Activated CD8-positive, alpha-beta memory T cell treated with anti-CD3 and anti-CD28 coated beads for 4 hours (primary cell): ENCODE measurements at places on chromosomes 4 and X.

- DNase-seq, result no peak
Observed at GRCh38 chrX:129823522-129823921, 20.2 kb downstream of the ZDHHC9 start.

- no peak for DNase-seq
Observed at GRCh38 chr4:57195622-57196021, 85.4 kb upstream of the IGFBP7 start.

DNA sequence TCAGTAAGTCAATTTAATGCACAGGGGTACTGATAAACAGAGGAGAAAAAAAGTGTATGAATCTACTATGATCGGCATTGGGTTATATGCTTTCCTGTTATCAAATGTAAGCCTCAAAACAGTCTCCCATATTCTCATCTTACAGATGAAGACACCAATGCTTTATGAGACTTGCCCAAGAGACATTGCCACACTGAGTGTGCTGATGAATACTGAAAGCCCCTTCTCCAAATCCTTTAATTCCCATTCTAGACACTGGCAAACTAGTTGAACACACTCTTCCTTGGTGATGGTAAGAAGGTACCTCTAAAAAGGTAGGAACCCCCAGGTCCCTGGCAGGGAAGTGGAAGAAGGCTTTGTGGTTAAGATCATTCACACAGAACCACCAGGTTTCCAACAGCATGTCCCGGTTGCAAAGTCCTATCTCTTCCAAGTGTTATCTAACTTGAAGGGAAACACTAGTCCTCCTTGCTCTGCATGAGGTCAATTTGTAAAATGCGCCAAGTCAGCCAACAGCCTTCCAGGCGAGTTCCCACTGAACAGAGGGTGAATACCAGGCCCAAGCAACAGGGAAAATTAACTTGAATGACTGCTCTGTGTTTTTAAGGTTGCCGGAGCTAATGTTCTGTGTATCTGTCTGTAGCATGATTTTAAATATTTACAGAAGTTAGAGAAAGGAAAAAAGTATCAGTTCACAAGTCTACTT is 5.1 kb downstream of the SETD7 start:
- no peak for DNase-seq

DNA sequence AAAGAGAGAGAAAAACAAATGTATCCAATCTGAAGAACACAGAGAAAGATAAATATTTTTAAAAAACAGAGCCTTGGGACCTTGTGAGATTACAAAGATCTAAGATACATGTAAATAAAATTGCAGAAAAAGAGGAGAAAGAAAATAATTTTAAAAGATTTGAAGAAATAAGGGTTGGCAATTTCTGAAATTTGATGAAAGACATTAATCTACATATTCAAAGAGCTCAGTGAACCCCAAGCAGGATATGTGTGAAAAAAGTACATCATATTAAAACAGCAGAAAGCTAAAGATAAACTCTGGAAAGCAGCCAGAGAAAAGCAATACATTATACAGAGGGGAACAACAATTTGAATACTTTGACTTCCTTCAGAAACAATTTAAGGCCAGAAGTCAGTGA is 244.7 kb downstream of the ENOX2 start:
- DNase-seq, result no peak

- DNase-seq, result no peak
Observed at GRCh38 chrX:13218758-13219157, 101.1 kb downstream of the ATXN3L start.

GRCh38 chrX:38804432-38804681 is 3.1 kb downstream of the MID1IP1 start:
- DNase-seq, result no peak

DNA sequence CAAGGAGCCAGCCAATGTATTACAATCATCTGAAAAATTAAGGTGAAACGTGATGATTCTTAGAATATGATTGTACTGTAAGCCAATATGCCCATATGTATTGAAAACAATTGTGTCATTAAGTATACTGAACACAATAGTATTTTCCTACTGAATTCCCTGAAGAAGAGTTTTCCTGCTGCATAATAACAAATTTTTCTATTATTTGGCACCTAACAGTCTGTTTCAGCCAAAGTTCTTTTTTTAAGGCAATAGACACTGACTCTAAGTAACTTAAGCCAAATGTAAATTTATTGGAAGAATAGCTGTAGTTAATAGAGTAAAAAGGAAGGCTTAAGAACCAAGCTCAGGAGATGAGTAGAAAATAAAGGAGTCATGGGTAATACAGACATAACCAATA is 220.6 kb downstream of the PPP4R3C start:
- no peak for DNase-seq

DNA sequence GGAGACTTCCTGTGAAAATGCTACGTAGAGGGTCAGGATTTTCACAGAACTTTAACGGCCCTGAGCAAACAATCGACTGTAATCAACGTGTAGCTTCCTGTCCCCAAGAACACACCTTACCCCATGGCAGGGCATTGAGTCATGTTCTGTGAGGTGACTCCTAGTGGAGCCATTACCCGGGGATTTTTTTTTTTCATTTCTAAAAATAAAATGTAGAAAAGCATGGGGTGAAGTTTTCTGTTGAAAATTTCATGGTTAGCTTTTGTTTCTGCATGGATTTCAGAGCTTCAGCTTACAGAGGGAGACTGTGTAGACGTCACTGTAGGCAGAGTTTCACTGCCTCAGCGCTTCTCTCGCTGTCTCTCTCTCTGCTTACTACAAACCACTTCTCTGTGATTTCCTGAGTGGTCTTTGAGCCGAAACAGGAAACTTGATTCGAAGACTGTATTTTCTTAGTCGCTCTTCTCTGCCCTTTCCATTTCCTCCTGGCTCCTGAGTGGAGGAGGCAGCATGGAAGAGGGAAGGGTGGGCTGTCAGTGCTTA is 111.7 kb downstream of the NFKB1 start:
- DNase-seq, result no peak

GRCh38 chr4:2484185-2484584 is 15.3 kb downstream of the RNF4 start:
- no peak for DNase-seq

- no peak for DNase-seq
Observed at GRCh38 chr4:83022724-83023450, 12.1 kb upstream of the COPS4 start.

- DNase-seq, result no peak
Observed at GRCh38 chr4:85909851-85910250, 434.9 kb downstream of the ARHGAP24 start.

DNA sequence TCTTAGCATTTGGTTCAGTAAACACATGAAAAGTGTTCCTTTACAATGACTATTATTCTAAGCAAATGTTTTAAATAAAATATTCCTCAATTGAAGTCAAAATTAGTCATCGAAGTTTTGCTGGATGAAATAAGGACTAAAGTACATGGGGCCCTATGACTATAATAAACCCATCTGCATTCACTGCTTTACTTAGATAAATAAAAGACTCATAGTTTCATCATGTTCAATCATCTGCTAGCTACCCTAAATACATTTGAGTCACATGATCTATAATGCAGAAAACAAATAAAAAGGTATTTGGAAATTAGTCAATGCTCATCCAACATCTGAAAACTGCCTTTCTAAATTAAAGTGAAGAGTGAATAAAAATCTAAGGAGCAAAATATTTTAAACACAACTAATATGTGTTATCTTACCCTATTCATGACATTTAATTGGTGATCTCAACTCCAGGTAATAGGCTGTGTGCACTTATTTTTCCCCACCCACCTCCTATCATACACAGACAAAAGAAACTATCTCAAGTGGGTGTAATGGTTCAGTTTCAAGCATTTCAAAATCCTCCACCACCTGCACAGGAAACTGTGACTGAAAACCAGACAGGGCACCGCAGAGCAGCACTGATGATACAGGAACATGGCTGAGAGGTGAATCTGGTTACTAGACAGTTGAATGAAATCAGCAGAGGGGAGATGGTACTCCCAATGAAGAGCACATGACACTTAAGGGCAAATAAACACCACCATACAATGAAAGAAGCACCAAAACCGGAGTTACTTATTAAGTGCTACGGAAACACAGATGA is 78.6 kb downstream of the CAMK2D start:
- DNase-seq, result peak; percentile 50

DNA sequence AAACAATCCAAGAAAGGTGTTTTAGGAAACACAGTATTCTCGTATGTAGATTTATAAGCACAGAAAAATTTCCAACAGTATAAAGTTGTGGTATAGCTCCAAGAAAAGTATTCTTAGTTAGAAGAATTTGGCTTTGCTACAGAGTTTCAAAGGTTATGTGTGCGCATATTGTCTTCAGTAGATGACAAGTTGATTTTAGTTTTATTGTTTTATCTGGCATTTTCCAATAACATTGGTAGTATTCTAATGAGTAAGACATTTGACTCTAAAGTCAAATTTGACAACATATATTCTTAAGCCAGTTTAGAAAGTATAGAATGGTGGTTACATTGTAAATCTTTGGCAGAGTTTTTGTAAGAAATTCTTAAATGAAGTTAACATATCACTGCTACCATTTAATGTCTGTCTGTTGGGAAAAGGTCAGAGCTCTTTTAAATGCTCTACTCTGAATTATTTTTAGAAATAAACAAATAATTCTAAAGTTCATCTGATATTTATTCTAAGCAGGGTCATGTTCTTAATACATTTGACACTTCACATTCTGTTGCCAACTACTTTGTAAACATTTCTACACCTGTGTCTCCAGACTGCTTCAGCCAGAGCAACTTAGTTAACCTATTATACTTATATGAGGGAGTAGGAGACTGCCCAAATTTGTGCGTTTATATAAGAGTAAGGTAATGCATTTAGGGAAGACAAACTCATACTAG is 30.0 kb downstream of the CLCN3 start:
- no peak for DNase-seq

GRCh38 chr4:26015133-26015651 is 101.2 kb downstream of the SMIM20 start:
- no peak for DNase-seq

DNA sequence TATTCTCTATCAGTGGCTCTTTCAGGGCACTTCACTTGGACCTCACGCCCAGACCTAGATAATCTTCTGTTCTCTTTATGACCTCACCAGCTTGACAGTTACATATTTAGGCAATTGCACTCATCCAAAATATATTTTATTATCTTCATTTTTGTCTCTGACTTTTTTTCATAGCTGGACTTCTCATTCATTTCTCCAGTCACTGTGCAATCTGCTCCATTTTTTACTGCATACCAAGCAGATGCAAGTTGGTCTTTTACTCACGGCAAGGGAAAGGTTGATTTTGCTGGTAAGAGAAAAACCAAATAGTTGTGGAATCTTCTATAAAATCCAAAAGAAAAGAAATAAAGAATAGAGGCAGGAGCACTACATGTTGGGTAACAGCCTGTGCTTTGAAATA is 31.7 kb downstream of the MAD2L1 start:
- no peak for DNase-seq

- no peak for DNase-seq
Observed at GRCh38 chrX:17078031-17078720, 131.7 kb downstream of the REPS2 start.

DNA sequence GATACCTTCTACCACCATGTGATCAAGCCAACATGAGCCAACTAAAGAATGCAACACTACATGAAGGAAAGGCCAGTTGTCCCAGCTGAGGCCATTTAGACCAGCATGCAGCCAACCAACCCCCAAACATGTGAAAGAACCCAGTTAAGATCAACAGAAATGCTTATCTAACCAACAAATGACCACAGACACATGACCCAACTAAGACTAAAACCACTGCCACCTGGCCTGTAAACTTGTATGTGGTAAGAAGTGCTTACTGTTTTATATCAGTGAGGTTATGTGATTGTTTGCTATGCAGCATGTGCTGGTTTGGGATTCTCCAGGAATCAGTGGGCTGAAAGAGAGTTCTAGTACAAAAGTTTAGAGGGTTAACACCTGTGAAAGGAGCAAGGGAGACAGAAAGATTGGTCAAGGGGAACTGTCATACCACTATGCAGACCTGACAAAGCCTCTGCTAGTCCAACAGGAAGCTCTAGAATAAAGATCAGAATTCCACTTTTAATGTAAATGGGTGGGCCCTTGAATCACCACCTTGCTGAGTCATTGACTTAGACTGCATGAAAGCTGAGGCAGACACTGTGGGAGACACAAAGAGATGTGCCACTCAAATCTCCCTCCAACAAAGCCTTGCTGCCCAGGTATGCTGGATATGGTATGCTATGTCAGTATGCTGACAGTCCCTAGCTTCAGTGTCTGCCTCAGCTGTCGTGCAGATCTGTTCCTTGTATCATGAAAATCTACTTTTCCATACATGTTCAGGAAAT is 6.1 kb upstream of the SH3D19 start:
- DNase-seq, result no peak
